ENCODE measurements at places on chromosomes 4 and X. TPM values are rescaled to one million over a fixed set of nuclear protein-coding genes. Genes with fewer than 3 reads are reported as not detected.

GRCh38 chr4:125020089-125021034 is 294.4 kb upstream of the FAT4 start:
- no peaks in the 10 kb centered on the region for H3K27me3 ChIP-seq
- H3K36me3 ChIP-seq, result no peaks in the 10 kb centered on the region
- H3K4me3 ChIP-seq, result no peak overlapping the region

Gene CENPE
- 27.2 TPM for total RNA-seq

DNA sequence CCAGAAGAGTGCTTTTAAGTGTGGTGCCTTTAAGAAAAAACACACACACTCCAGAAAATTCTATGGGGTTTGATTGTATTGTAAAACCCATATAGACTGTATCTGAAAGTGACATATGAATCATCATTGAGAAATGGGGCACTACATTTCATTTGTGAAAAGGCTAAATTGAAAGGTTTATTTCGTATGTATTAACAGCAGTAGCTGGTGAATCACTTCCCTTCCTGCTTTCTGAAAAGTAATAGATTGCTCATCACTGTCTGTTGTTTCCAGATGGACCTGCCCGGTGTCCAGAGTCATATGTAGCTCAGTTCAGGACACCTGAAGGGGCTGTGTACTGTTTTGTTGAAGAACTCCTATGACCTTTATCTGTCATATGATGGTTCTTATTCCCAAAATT is 28.1 kb upstream of the HPRT1 start:
- no peaks in the 10 kb centered on the region for H3K27me3 ChIP-seq
- H3K27ac ChIP-seq, result peak overlapping the region; percentile 29
- peaks cover 4% of the 10 kb centered on the region for H3K36me3 ChIP-seq

- H3K4me3 ChIP-seq, result no peak overlapping the region
- H3K27me3 ChIP-seq, result peaks cover 2% of the 10 kb centered on the region
- H3K4me1 ChIP-seq, result peaks cover 67% of the 10 kb centered on the region
- no peak for DNase-seq
- H3K27ac ChIP-seq, result peak overlapping the region; percentile 67
These were observed 13.7 kb upstream of the DCTD start for GRCh38 chr4:182930889-182931288.

- no peaks in the 10 kb centered on the region for H3K27me3 ChIP-seq
- peak overlapping the region; percentile 90 for H3K27ac ChIP-seq
- H3K36me3 ChIP-seq, result no peaks in the 10 kb centered on the region
These were observed 38.2 kb downstream of the NHS start for GRCh38 chrX:17413228-17413627.

Gene SPIN4
- 5.9 TPM for total RNA-seq

GRCh38 chrX:24259544-24260240 is 54.2 kb downstream of the SUPT20HL2 start:
- peaks cover 18% of the 10 kb centered on the region for H3K4me1 ChIP-seq
- no peaks in the 10 kb centered on the region for H3K27me3 ChIP-seq
- no peak overlapping the region for H3K4me3 ChIP-seq

Gene NEXMIF
- total RNA-seq, result not detected

- no peaks in the 10 kb centered on the region for H3K4me1 ChIP-seq
- no peak overlapping the region for H3K27ac ChIP-seq
- H3K36me3 ChIP-seq, result no peaks in the 10 kb centered on the region
These were observed 45.6 kb downstream of the TMEM154 start for GRCh38 chr4:152634110-152634760.

Gene SFRP2
- not detected for total RNA-seq

GRCh38 chr4:16814361-16814760 is 84.1 kb downstream of the LDB2 start:
- H3K4me1 ChIP-seq, result peaks cover 20% of the 10 kb centered on the region
- H3K27me3 ChIP-seq, result no peaks in the 10 kb centered on the region
- H3K36me3 ChIP-seq, result peaks cover 21% of the 10 kb centered on the region
- H3K4me3 ChIP-seq, result no peak overlapping the region
- no peak overlapping the region for H3K27ac ChIP-seq

Gene SMPX
- total RNA-seq, result not detected

DNA sequence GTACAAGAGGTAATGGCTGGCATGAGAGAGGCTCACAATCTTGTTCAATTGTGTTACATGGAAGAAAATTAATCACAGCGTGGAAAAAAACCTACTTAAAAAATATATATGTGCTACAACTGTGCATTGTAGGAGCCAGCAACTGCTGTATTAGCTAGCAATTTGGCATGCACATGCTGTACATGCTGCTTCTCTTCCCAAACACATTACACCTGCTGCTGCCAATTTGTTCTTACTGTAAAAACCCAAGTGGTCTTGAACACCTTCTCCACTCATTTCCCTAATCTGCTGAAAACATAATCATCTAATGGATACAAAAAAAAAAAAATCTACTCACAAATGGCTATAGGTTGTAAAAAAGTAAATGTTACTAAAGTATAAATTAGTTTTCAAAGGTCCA is 264.2 kb downstream of the INPP4B start:
- H3K4me3 ChIP-seq, result no peak overlapping the region
- H3K27me3 ChIP-seq, result peaks cover 2% of the 10 kb centered on the region

DNA sequence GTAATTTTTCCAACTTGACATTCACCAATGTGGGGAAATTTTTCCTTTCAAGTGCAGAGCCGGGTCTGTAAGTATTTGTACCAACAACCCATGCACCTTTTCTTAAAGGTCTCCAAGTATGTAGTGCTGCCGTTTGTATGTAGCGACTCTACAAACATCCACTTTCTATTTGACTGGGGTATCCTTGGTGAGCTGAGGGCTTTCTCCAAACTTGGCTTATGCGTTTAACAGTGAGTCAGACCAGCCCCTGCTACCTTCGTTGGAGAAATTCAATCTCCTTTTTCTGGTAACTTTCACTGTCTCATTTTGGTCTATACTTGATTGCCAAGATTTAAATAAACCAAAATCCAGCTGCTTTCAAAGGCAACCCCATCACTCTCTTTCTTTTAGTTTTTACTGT is 34.9 kb downstream of the MGST2 start:
- no peak overlapping the region for H3K27ac ChIP-seq
- no peaks in the 10 kb centered on the region for H3K4me1 ChIP-seq
- no peak overlapping the region for H3K4me3 ChIP-seq
- H3K27me3 ChIP-seq, result peaks cover 5% of the 10 kb centered on the region
- DNase-seq, result no peak

Gene KIAA1210
- not detected for total RNA-seq

GRCh38 chrX:29233592-29234183 is 646.4 kb downstream of the IL1RAPL1 start:
- no peak overlapping the region for H3K4me3 ChIP-seq
- no peak overlapping the region for H3K27ac ChIP-seq
- no peaks in the 10 kb centered on the region for H3K27me3 ChIP-seq
- H3K4me1 ChIP-seq, result no peaks in the 10 kb centered on the region
- H3K36me3 ChIP-seq, result no peaks in the 10 kb centered on the region

DNA sequence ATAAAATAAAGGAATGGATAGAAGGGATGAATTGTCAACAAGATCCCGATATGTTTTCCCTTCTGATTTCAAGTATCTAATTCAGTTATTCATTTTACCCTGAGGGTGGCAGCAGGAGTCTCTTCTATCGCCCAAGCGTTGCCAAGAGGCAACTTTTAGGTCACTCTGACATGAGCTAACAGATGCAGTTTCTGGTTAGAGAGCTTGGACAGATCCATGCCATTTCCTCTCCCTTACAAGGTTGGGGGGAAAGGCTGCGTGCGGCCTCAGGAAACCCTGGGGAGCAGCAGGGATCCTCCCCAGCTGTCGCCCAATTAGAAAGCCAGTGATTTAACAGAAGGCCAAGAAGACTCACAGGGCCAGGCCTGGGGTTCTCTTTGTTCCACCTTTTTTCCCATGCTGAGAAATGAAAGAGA is 35.3 kb upstream of the WAS start:
- no peaks in the 10 kb centered on the region for H3K36me3 ChIP-seq
- H3K4me1 ChIP-seq, result peaks cover 6% of the 10 kb centered on the region
- H3K4me3 ChIP-seq, result no peak overlapping the region
- no peaks in the 10 kb centered on the region for H3K27me3 ChIP-seq
- DNase-seq, result peak; percentile 44

Gene CT55
- total RNA-seq, result not detected

- H3K27me3 ChIP-seq, result peaks cover 1% of the 10 kb centered on the region
- DNase-seq, result no peak
These were observed 76.7 kb downstream of the TAB3 start for GRCh38 chrX:30812326-30812725.

DNA sequence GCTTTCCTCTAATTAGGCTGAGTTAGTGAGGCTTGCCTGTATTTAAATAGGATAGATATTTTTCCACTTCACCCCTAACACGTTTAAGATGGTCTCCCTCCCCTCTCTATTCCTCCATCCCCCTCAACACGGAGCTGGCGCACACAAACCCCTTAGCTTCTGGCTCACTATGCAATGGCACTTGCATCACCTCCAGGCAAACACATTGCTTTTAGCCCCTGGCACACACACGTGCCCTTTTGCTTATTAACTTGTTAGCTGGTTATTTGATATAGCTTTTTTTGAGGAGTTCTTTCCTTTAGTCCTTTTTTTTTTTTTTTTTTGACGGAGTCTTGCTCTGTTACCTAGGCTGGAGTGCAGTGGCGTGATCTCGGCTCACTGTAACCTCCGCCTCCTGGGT is 94.3 kb downstream of the HDAC8 start:
- H3K4me1 ChIP-seq, result 0 out of 2 replicates have a peak, but pooled peaks cover 6% of the 10 kb centered on the region
- H3K4me3 ChIP-seq, result no peak overlapping the region
- H3K27me3 ChIP-seq, result no peaks in the 10 kb centered on the region

GRCh38 chrX:153831429-153832150 is 1.2 kb upstream of the PDZD4 start:
- H3K27ac ChIP-seq, result no peak overlapping the region
- H3K4me3 ChIP-seq, result no peak overlapping the region
- H3K36me3 ChIP-seq, result no peaks in the 10 kb centered on the region
- H3K4me1 ChIP-seq, result no peaks in the 10 kb centered on the region
- peaks cover 15% of the 10 kb centered on the region for H3K27me3 ChIP-seq

GRCh38 chrX:108420481-108420880 is 17.7 kb downstream of the COL4A6 start:
- H3K27ac ChIP-seq, result no peak overlapping the region
- no peak overlapping the region for H3K4me3 ChIP-seq
- peaks cover 2% of the 10 kb centered on the region for H3K27me3 ChIP-seq
- H3K36me3 ChIP-seq, result no peaks in the 10 kb centered on the region
- no peaks in the 10 kb centered on the region for H3K4me1 ChIP-seq

DNA sequence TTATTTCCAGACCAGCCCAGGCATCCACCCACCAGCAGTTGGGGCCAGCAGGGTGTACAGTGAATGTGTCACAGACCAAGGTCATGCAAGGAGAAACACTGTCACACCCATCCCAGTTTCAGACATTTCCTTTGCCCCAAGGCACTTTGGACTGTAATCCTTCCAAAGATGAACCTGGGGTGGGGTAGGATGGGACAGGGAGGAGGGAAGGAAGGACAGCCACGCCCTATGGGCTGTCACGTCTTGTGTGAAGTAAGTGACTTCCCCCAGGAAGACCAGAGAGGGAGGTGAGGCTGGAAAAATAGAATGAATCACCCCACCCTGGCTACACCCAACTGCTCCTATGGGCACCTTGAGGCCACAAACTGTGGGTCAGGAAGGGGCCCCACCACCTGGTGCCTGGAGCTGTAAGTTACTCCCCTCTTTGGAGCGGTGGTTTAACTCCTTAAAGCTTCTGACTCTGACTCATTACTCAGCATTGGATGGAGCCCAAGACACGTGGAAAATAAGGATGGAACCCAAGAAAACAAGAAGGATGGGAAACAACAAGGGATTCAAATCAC is 349.9 kb upstream of the KLF3 start:
- H3K27ac ChIP-seq, result peak overlapping the region; percentile 9
- H3K4me3 ChIP-seq, result no peak overlapping the region
- DNase-seq, result peak; percentile 12
- peaks cover 6% of the 10 kb centered on the region for H3K36me3 ChIP-seq

DNA sequence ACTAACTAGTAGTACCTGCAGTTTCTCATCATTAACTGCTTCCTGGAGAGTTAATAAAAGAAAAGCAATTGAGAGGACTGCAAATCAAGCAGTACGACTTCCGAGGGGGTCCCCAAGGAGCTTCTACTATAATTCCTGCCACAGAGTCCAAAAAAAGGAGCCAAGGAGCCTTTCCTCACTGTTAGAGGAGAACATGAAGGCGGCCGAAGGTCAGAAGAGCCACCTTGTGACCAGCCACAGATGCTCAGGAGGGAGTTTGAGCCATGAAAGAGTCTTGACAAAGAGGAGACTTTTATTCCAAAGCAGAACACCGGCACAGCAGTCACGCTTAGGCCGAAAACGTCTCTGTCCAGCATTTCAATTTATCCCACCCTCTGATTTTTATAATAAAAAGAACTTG is 62.2 kb downstream of the RELL1 start:
- DNase-seq, result no peak
- peaks cover 4% of the 10 kb centered on the region for H3K36me3 ChIP-seq
- H3K4me3 ChIP-seq, result no peak overlapping the region
- H3K4me1 ChIP-seq, result peaks cover 6% of the 10 kb centered on the region
- no peak overlapping the region for H3K27ac ChIP-seq

GRCh38 chrX:64427787-64428186 is 32.5 kb upstream of the MTMR8 start:
- no peaks in the 10 kb centered on the region for H3K4me1 ChIP-seq
- DNase-seq, result no peak
- H3K27ac ChIP-seq, result no peak overlapping the region
- H3K36me3 ChIP-seq, result no peaks in the 10 kb centered on the region
- H3K4me3 ChIP-seq, result no peak overlapping the region

DNA sequence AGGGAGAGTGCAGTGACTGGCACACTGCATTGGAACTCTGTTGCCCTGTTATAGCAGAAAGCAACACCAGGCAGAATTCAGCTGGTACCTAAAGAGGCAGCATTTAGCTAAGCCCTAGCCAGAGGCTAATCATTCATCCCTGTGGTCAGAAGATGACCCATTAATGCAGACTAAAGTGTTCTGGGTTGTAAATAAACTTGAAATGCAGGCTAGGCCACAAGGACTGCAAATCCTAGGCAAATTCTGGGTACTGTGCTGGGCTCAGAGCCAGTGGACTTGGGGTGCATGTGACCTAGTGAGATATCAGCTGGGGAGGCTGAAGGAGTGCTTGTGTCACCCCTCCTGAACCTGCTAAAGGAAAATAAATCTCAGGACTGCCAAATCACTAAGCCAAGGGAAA is 91.2 kb downstream of the LPAR4 start:
- H3K36me3 ChIP-seq, result no peaks in the 10 kb centered on the region
- no peaks in the 10 kb centered on the region for H3K27me3 ChIP-seq
- H3K4me1 ChIP-seq, result no peaks in the 10 kb centered on the region
- H3K27ac ChIP-seq, result no peak overlapping the region

DNA sequence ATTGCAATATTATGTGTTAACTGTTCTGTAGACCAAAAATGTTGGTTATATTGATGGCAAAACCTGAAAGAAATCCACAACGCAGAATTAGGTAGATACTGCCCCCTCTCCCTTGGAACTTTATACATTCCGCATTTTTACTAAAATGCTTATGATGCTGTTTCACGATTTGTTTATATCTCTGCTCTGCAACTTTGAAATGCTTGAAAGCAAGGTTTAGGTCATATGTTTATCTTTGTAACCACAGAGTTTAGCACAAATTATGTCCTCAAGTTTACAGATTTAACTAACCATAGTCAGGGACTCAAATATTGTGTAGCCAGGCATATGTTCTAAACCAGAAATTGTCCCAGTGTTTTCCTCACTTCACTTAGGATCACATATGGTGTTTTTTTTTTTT is 66.1 kb upstream of the H2AZ1 start:
- no peaks in the 10 kb centered on the region for H3K27me3 ChIP-seq
- peak; percentile 48 for DNase-seq
- H3K36me3 ChIP-seq, result no peaks in the 10 kb centered on the region
- no peak overlapping the region for H3K4me3 ChIP-seq
- peaks cover 34% of the 10 kb centered on the region for H3K4me1 ChIP-seq
- no peak overlapping the region for H3K27ac ChIP-seq
